ENCODE measurements at places on chromosomes 3 and 15. TPM values are rescaled to one million over a fixed set of nuclear protein-coding genes. Genes with fewer than 3 reads are reported as not detected.

DNA sequence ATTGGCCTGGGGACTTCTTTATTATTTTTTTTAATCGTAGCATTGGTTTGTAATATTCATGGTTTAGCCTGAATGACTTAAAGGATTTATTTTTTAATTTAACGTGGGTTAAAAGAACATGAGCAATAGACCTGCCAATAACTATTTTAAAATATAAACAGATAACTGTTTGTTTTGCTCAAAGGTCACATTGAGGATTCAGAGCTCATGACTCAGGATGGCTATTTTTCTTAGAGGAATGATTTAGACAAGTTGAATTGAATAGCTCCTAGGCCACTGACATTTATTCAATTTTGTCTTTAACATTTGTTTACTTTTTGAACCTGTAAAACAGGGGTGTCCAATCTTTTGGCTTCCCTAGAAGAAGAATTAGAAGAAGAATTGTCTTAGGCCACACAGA, 68.5 kb downstream of the ITPR1 start:
- no peaks in the 10 kb centered on the region for H3K27me3 ChIP-seq
- DNase-seq = no peak
- no peaks in the 10 kb centered on the region for H3K36me3 ChIP-seq

DNA sequence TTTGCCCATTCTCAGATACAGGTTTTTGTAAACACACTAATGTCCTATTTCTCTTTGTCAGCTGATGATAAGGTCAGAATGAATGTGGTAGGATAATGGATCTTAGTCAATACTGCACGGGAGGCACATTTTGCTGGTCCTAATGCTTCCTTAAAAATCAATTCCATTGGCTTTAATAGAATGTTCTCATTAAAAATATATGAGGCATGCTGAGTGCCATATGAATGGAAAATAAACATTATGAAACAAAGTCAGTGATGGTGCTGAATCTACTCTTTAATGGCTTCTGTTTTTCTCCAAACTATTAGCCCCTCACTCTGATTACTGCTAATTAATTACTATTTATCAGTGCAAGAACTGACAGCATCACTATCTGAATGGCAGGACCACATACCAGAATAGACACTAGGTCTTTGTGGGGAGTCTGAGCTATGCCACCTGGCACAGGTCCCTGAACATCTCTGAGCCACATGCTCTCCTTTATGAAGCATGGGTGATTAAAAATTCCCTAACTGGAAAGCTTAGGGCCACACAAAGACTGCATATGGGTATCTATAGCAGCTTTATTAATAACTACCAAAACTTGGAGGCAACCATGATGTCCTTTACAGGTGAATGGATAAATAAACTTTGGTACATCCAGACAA, 278.9 kb downstream of the MEX3B start:
- H3K27ac ChIP-seq = no peak overlapping the region
- no peaks in the 10 kb centered on the region for H3K27me3 ChIP-seq
- H3K4me1 ChIP-seq = no peaks in the 10 kb centered on the region
- H3K36me3 ChIP-seq = no peaks in the 10 kb centered on the region
- no peak for DNase-seq

DNA sequence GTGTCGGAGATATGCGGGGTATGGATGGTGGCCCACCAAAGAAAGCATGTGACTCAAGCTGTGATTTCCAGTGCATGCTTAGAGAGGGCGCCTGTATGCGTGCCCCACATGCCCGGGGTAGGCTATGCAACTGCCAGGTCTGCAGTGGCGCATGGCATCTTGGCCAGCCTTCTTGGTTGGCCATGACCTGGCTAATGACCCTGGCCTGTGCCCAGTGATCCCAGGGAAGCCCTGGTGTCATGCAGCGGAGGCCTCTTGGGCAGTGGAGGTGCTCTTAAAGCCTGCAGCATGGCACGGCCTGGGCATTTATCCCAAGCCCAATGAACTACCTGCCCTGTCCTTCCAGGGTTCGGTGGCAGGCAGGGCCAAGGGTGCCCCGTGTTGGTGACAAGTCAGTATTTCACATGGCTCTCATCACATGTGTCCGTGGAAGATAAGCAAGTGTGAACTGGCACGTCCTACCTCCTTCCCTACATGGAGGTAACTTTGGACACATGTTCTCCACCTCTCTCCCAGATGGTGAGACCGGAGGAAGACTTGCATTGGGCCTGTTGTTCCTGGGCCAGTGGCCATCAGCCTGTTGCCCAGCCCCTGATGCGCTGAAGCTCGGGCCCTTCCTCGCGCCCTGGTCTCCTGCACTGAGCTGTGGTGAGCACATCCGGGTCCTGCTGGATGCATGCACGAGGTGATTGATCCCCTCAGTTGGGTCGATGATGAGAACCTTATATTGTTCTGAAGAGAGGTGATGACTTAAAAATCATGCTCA, 192.0 kb downstream of the UBE3A start:
- no peaks in the 10 kb centered on the region for H3K27me3 ChIP-seq
- no peaks in the 10 kb centered on the region for H3K4me1 ChIP-seq
- no peak for DNase-seq
- H3K27ac ChIP-seq = no peak overlapping the region
- no peak overlapping the region for H3K4me3 ChIP-seq
- H3K36me3 ChIP-seq = no peaks in the 10 kb centered on the region

GRCh38 chr3:129595544-129596193, 10.8 kb downstream of the PLXND1 start:
- H3K36me3 ChIP-seq = no peaks in the 10 kb centered on the region
- no peak overlapping the region for H3K4me3 ChIP-seq
- DNase-seq = no peak

DGKG gene
- 0.20 TPM for total RNA-seq

HACD2 gene
- total RNA-seq = 33.0 TPM

GRCh38 chr3:23835802-23836201, 30.0 kb downstream of the UBE2E1 start:
- H3K36me3 ChIP-seq = no peaks in the 10 kb centered on the region
- no peak overlapping the region for H3K4me3 ChIP-seq
- no peak overlapping the region for H3K27ac ChIP-seq

DNA sequence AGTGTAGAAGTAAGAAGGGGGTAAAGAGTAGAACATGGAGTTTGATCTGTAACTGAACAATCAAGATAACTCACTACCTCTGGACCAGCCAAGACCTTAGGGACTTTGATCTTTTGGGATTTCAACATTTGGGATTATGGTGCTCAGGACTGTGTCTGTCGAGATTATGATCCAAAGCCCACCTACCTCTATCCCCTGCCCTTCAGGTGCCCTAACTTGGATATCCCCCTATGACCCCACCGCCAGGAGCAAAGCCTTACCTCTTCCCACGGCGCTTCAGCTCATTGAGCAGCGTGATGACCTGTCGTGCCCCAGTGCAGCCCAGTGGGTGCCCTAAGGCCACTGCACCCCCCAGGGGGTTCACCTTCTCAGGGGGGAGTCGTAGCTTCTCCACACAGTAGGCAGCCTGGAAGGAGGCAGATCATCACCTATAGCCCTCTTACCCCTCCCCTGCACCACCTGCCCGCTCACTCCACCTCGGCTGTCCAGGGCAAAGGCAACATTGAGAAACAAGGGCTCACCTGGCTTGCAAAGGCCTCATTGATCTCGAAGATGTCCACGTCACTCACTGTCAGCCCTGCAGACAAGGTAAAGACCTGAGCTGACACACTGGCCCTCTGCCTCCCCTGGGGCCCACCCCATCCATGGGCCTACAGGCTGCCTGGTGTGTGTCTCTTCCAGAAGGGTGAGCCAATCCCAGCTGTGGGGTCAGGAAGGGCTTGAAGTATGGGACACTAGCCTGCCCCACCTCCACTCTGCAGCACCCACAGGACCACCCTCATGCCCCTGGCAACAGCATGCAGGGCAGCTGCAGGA, 11.4 kb downstream of the ACAA1 start:
- no peak overlapping the region for H3K27ac ChIP-seq
- H3K36me3 ChIP-seq = peaks cover 52% of the 10 kb centered on the region
- DNase-seq = no peak
- H3K27me3 ChIP-seq = no peaks in the 10 kb centered on the region
- no peak overlapping the region for H3K4me3 ChIP-seq

ZKSCAN7 gene
- 4.7 TPM for total RNA-seq

DNA sequence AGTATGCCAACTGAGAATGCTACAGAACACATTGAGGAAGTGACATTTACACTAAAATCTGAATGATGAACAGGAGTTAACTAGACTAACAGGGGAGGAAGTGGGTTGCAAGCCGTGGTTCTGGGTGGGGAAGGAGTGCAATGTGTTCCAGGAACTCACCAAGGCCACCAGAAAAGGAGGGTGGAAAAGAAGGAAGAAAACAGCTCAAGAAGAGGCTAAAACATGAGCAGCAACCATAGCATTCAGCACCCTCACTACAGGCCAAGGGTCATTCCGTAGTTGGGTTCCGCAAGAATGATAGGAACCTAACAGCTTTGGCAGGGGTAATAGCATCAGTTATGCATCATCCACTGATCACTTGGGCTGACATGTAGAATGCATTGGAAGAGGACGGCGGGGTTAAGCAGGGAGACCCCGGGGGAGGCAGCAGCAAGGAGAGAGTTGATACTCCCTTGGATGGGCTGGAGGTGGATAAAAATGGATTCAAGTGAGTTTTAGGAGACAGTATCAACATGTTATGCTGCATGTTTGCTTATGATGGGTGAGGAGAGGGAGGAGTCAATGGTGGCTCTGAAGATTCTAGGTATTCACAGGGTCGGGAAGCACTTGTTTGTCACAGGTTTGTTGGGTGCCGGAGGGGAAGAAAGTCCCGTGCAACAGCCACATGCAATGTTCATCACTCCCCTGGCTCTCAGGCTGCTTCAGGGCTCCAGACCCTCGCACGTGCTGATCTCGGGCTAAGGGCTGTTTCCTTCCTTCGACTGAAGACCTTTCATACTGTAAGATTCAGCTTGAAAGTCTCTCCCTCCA, 53.2 kb downstream of the LIPC start:
- peak; percentile 75 for DNase-seq
- H3K4me3 ChIP-seq = peak overlapping the region; percentile 23
- H3K36me3 ChIP-seq = no peaks in the 10 kb centered on the region
- peaks cover 55% of the 10 kb centered on the region for H3K4me1 ChIP-seq
- H3K27me3 ChIP-seq = no peaks in the 10 kb centered on the region

DNA sequence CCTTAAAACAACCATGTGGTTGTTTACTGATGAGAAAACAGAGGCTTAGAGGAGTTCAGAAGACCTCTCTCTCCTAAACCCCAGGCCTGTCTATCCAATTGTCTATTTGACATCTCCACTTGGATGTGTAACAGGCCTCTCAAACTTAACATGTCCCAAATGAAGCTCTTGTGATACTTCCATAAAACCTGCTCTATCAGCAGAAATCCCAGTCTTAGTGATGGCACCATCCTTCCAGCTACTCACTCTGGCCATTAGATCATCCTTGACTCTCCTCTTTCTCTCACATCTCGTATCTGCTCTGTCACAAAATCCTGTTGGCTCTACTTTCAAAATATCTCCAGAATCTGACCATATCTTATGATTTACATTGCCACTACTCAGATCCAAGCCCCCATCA, 28.8 kb downstream of the EHHADH start:
- no peak for DNase-seq
- H3K4me1 ChIP-seq = no peaks in the 10 kb centered on the region
- no peaks in the 10 kb centered on the region for H3K36me3 ChIP-seq
- no peak overlapping the region for H3K4me3 ChIP-seq
- H3K27me3 ChIP-seq = no peaks in the 10 kb centered on the region
- no peak overlapping the region for H3K27ac ChIP-seq

DNA sequence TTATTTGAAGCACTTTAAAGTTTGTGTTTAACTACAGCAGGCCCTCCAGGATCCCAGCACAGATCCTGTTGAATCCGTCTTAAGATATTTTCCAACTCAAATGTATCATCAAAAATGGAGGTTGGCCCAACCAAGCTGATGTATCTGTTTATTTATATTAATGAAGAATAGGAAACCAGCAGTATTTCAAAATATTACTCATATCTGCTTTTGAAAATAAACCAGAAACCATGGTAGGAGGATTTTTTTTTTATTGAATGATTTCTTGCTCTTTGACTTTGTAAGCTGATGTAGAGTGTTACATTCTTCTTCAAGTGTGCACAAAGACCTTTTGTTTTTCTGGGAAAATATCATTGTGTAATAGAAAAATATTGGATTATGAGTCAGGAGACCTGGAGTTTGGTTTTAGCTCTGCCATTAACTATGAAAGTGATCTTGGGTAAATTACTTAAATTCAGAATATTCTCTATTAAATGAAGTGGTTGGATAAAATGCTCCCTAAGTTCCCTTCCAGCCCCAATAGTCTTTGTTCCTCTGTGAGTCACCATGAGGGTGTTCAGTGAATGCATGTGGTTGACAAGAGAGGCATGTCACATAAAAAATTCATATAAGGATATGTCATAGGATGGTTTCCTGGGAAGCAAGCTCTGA, 221.3 kb upstream of the GAP43 start:
- H3K36me3 ChIP-seq = no peaks in the 10 kb centered on the region
- H3K4me3 ChIP-seq = no peak overlapping the region
- H3K27ac ChIP-seq = no peak overlapping the region
- no peaks in the 10 kb centered on the region for H3K4me1 ChIP-seq

GRCh38 chr3:29465836-29466235, 185.0 kb downstream of the RBMS3 start:
- no peaks in the 10 kb centered on the region for H3K4me1 ChIP-seq

CGNL1 gene
- not detected for total RNA-seq

DNA sequence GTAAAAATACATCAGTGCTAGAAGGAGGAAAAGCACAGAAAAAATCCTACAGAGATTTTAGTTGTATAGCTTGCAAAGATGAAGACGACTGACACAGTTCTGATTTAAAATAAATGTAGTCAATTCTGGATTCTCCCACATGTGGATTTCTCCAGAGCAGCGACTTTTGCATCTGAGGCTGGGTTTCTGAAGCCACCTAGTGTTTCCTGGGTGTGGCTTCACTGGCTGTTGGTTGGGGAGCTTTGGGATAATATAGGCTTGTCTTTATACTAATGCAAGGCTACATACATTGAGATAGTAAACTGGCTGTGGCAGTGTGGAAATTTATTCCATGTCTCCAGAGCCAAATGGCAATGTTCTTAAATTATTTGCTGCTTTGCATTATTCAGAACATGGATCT, 158.1 kb upstream of the FEZF2 start:
- no peak for DNase-seq
- H3K4me1 ChIP-seq = no peaks in the 10 kb centered on the region
- H3K27me3 ChIP-seq = no peaks in the 10 kb centered on the region
- no peak overlapping the region for H3K4me3 ChIP-seq

BLOC1S6 gene
- 56.7 TPM for total RNA-seq

H1-8 gene
- total RNA-seq = not detected

Measured in CD8-positive, alpha-beta memory T cell (primary cell).